ENCODE measurements at places on chromosomes 2 and 18.

GRCh38 chr2:38658613-38659012, 7.3 kb upstream of the GALM start:
- DNase-seq: no peak

GRCh38 chr18:47577520-47577919, 326.1 kb upstream of the SKOR2 start:
- no peak for DNase-seq

- DNase-seq: no peak
Measured at GRCh38 chr2:156466739-156467405, 30.7 kb downstream of the GPD2 start.

- DNase-seq: no peak
Measured at GRCh38 chr2:72994282-72994990, 77.1 kb downstream of the SFXN5 start.

Measured in NCI-H1092 (cell line).